Fibroblast of lung (primary cell): ENCODE measurements at places on chromosomes 7 and 10. TPM values are rescaled to one million over a fixed set of nuclear protein-coding genes. Genes with fewer than 3 reads are reported as not detected.

The DGKI gene
- polyA plus RNA-seq = 0.74 and 0.84 TPM in 2 replicates

The POLR1F gene
- 20.5 and 21.6 TPM in 2 replicates for polyA plus RNA-seq

The CALD1 gene
- 377 and 1,187 TPM in 2 replicates for polyA plus RNA-seq

The OIT3 gene
- polyA plus RNA-seq = 0.02 TPM in 1 of 2 replicates, not detected in the other

The FGFBP3 gene
- polyA plus RNA-seq = 0.25 and 0.40 TPM in 2 replicates

The HOXA1 gene
- 0.58 and 0.83 TPM in 2 replicates for polyA plus RNA-seq

The PON3 gene
- 0.50 TPM in 1 of 2 replicates, not detected in the other for polyA plus RNA-seq

The MKX gene
- 1.3 and 2.2 TPM in 2 replicates for polyA plus RNA-seq

The AKR1C3 gene
- polyA plus RNA-seq = 18.8 and 36.3 TPM in 2 replicates

The GLI3 gene
- 6.5 and 7.3 TPM in 2 replicates for polyA plus RNA-seq

The PRR15 gene
- polyA plus RNA-seq = 0.43 TPM in 1 of 2 replicates, not detected in the other

The BICC1 gene
- 22.2 and 22.6 TPM in 2 replicates for polyA plus RNA-seq

The KCND2 gene
- 1.2 and 6.1 TPM in 2 replicates for polyA plus RNA-seq

The SLC39A12 gene
- polyA plus RNA-seq = not detected in 2 replicates

DNA sequence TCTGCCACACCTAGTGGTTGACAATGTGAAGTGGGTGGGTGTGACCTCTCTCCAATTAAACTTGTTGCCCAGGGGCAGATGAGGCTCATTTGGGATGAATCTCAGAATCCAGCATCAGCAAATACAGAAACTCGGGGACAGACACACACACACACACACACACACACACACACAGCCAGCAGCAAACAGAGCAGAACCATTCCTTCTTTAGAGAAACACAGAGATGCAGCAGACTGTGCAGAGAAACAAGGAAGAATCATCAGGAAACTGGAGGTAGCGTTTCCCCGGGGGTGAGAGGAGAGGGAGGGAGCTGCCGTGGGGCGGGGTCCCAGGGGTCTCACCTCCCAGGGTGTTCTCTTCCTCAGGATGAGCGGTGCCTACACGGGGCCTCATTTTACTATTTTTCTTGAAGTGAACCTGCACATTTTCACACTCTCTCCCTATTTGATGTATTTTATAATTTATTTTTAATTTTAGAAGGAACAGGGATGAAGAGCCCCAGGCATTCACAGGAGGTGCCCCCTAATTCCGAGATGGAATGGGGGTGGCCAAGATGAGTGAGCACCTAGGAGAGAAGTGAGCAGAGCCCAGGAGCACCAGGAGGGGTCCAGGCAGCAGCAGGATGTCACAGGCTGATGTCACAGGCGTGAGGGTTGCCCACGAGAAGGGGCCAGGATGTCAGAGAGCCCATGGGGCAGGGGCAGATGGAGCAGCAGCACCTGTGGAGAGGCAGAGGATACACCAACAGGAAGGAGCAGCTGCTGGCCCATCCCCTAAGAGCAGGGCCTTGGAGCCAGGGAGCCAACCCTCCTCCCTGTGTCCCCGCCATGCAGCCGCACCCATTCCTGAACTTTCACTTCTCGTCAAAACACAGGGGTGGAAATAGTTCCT, 85.3 kb upstream of the PPP2R2D start:
- no peak for DNase-seq
- H3K36me3 ChIP-seq = no peaks in the 10 kb centered on the region
- H3K27ac ChIP-seq = no peak overlapping the region
- no peaks in the 10 kb centered on the region for H3K27me3 ChIP-seq
- no peak overlapping the region for H3K4me3 ChIP-seq
- H3K4me1 ChIP-seq = no peaks in the 10 kb centered on the region

DNA sequence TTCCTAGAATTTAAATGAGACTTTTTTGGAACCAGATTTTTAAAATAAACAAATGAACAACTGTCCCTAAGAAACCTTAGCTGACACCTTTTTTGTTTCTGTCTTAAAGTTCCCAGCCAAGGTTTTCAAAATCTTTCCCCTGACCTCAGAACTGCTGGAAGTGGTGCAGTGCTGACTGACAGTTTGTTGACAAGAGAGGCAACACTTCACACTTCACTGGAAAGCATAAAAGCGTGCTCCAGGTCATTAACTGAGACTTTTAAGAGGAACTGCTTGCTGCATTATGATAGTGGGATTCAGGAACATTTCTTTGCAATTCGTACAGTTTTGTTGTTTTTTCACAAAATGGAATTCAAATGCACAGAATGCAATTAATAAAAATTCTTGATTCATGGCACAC, 36.2 kb downstream of the SYPL1 start:
- H3K36me3 ChIP-seq = no peaks in the 10 kb centered on the region
- H3K27ac ChIP-seq = no peak overlapping the region
- no peak for DNase-seq
- H3K4me1 ChIP-seq = no peaks in the 10 kb centered on the region
- no peak overlapping the region for H3K4me3 ChIP-seq
- H3K27me3 ChIP-seq = no peaks in the 10 kb centered on the region

DNA sequence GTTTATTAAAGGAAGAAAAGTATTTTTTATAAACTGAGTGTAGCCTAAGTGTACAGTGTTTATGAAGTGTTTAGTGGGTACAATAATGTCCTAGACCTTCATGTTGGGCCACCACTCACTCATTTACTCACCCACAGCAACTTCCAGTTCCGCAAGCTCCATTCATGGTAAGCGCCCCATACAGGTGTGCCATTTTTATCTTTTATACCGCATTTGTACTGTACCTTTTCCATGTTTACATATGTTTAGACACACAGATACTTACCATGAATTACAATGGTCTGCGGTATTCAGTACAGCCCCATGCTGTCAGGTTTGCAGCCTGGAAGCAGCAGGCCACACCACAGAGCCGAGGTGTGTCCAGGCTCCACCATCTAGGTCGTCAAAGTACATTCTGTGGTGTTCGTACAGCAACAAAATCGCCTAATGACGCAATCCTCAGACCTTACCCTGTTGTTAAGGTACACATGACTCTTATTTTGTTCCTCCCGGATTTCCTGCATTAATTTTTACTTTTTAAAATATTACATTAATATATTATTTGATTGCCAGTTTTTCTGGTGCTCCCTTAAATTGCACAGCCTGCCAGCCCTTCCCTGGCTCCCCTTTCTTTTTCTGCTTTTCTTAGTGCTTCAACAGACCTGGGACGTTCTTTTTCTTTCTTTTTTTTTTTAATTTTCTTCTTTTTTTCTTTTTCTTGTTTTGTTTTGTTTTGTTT, 881 bp upstream of the SSBP1 start:
- peak overlapping the region; percentile 61 for H3K27ac ChIP-seq
- peak; percentile 38 for DNase-seq
- H3K36me3 ChIP-seq = peaks cover 3% of the 10 kb centered on the region

GRCh38 chr10:43125274-43125845, 12.9 kb upstream of the CSGALNACT2 start:
- H3K4me3 ChIP-seq = no peak overlapping the region
- no peaks in the 10 kb centered on the region for H3K36me3 ChIP-seq
- no peak for DNase-seq
- no peak overlapping the region for H3K27ac ChIP-seq
- H3K4me1 ChIP-seq = peaks cover 13% of the 10 kb centered on the region
- H3K27me3 ChIP-seq = no peaks in the 10 kb centered on the region

GRCh38 chr10:25747084-25747483, 186.9 kb upstream of the MYO3A start:
- no peaks in the 10 kb centered on the region for H3K4me1 ChIP-seq
- no peak overlapping the region for H3K4me3 ChIP-seq
- no peaks in the 10 kb centered on the region for H3K27me3 ChIP-seq
- no peak overlapping the region for H3K27ac ChIP-seq
- H3K36me3 ChIP-seq = no peaks in the 10 kb centered on the region
- DNase-seq = no peak

GRCh38 chr7:151233804-151234203, 1.5 kb downstream of the CHPF2 start:
- H3K4me1 ChIP-seq = peaks cover 4% of the 10 kb centered on the region
- peak overlapping the region; percentile 90 for H3K27ac ChIP-seq
- DNase-seq = no peak

GRCh38 chr7:2522780-2523433, 3.3 kb downstream of the LFNG start:
- H3K27ac ChIP-seq = no peak overlapping the region
- H3K27me3 ChIP-seq = no peaks in the 10 kb centered on the region
- no peak overlapping the region for H3K4me3 ChIP-seq
- H3K4me1 ChIP-seq = peaks cover 17% of the 10 kb centered on the region

DNA sequence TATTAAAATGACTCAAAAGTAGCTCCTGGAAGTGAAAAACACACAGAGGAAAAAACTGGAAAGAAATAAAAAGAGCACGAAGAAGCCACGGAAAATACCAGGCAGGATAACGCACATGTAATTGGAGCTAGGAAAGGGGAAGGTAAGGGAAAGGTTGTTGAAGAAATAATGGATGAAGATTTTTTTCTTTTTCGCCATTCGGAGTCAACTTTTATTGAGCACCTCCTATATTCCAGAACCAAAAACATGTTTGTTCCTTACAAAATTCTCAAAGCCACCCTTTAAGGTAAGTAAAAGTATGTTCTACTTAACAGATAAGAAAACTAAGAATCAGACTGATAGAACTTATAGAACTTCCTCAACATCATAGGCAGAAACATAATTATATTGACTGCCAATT, 32.8 kb upstream of the PTPRN2 start:
- peaks cover 3% of the 10 kb centered on the region for H3K36me3 ChIP-seq
- H3K27me3 ChIP-seq = no peaks in the 10 kb centered on the region
- H3K27ac ChIP-seq = no peak overlapping the region
- no peak for DNase-seq
- no peaks in the 10 kb centered on the region for H3K4me1 ChIP-seq

DNA sequence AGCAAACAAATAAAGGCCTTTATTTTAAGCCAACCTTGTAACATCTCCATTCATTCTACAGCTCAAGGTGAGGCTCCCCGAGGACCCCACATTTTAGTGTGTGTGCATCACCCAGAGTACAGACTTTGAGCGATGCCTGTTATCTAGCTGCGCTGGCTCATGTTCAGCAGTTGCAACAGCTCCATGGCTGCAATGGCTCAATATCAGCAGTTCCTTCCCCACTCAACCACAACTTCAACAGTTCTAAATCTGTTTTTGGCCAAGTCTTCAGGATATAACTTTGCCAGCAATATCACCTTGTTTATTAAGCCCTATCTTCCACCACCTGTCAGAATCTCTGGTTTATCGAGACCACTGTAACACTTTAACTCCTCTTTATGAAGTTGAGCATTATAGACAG, 95.8 kb downstream of the WNT2 start:
- H3K4me3 ChIP-seq = no peak overlapping the region
- peak; percentile 30 for DNase-seq
- no peaks in the 10 kb centered on the region for H3K27me3 ChIP-seq
- H3K27ac ChIP-seq = no peak overlapping the region
- H3K36me3 ChIP-seq = peaks cover 2% of the 10 kb centered on the region

- no peaks in the 10 kb centered on the region for H3K36me3 ChIP-seq
- H3K27me3 ChIP-seq = no peaks in the 10 kb centered on the region
- H3K4me3 ChIP-seq = no peak overlapping the region
- H3K27ac ChIP-seq = no peak overlapping the region
Measured at GRCh38 chr7:111012799-111013675, 77.9 kb upstream of the LRRN3 start.

GRCh38 chr7:37065779-37066271, 341.5 kb upstream of the AOAH start:
- no peak overlapping the region for H3K4me3 ChIP-seq
- H3K27me3 ChIP-seq = no peaks in the 10 kb centered on the region
- peak; percentile 70 for DNase-seq
- no peaks in the 10 kb centered on the region for H3K36me3 ChIP-seq
- no peak overlapping the region for H3K27ac ChIP-seq
- no peaks in the 10 kb centered on the region for H3K4me1 ChIP-seq

DNA sequence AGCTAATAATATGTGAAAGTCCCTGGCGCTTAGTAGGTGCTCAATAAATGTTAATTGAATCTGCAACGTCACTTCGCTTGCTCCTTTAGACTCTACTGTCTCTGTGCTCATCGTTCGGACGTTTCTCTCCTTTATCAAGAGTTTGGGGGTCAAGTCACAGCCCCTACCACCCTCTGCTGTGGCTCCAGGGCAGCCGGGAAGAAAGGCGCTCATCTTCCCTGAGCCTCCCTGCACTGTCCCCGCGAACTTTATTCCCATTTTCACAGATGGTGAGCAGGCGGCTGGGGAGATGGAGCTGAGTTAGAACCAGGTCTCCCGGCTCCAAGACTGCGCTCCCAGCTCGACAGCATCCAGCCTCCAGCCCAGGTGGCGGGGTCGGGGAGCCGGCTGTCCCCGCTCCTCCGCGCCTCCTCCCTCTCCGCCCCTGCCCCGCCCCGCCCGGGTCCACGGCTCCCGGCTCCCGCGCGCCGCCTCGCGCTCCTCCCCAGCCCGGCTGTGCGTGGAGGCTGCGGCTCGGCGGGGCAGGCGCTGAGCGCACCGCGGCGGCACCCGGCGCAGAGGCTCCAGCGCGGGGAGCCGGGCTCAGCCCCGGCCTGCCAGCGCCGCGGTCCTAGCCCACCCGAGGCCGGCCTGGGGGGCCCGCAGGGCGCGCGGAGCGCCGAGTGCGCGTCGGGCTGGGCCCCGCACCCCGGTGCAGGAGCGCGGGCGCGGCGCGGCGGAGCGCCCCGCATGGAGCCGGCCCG, at the start of gene CLEC2L:
CLEC2L (plus strand) TSS at position 487 of the 743 bp plus-strand sequence; CDS start at position 730, 243 bp downstream.
- H3K4me1 ChIP-seq = peaks cover 3% of the 10 kb centered on the region
- DNase-seq = no peak
- no peak within 1 kb of the TSS for H3K4me3 ChIP-seq

- H3K4me1 ChIP-seq = no peaks in the 10 kb centered on the region
- H3K4me3 ChIP-seq = no peak overlapping the region
- H3K27ac ChIP-seq = no peak overlapping the region
- H3K36me3 ChIP-seq = no peaks in the 10 kb centered on the region
Measured at GRCh38 chr7:70135656-70136055, 537.4 kb downstream of the AUTS2 start.

- H3K4me1 ChIP-seq = peaks cover 5% of the 10 kb centered on the region
- no peak overlapping the region for H3K4me3 ChIP-seq
- peak; percentile 27 for DNase-seq
- no peaks in the 10 kb centered on the region for H3K36me3 ChIP-seq
Measured at GRCh38 chr7:111112439-111112838, 21.5 kb downstream of the LRRN3 start.

- no peaks in the 10 kb centered on the region for H3K36me3 ChIP-seq
- peak overlapping the region; percentile 93 for H3K27ac ChIP-seq
- H3K4me1 ChIP-seq = peaks cover 26% of the 10 kb centered on the region
- peak; percentile 99 for DNase-seq
- peak overlapping the region; percentile 38 for H3K4me3 ChIP-seq
Measured at GRCh38 chr10:99976886-99977665, 32.7 kb downstream of the DNMBP start.

GRCh38 chr10:64071218-64071617, 550.0 kb downstream of the REEP3 start:
- peak; percentile 52 for DNase-seq
- H3K4me3 ChIP-seq = no peak overlapping the region
- no peaks in the 10 kb centered on the region for H3K4me1 ChIP-seq
- no peaks in the 10 kb centered on the region for H3K36me3 ChIP-seq
- no peaks in the 10 kb centered on the region for H3K27me3 ChIP-seq

- H3K4me3 ChIP-seq = no peak overlapping the region
- no peak overlapping the region for H3K27ac ChIP-seq
- H3K4me1 ChIP-seq = no peaks in the 10 kb centered on the region
- H3K36me3 ChIP-seq = no peaks in the 10 kb centered on the region
Measured at GRCh38 chr7:85474234-85474633, 287.4 kb upstream of the SEMA3D start.

GRCh38 chr7:69682518-69682917, 84.2 kb downstream of the AUTS2 start:
- H3K27ac ChIP-seq = no peak overlapping the region
- no peaks in the 10 kb centered on the region for H3K4me1 ChIP-seq

GRCh38 chr7:18053177-18053928, 25.7 kb upstream of the PRPS1L1 start:
- no peak overlapping the region for H3K27ac ChIP-seq
- no peaks in the 10 kb centered on the region for H3K4me1 ChIP-seq
- H3K4me3 ChIP-seq = no peak overlapping the region
- no peaks in the 10 kb centered on the region for H3K36me3 ChIP-seq
- DNase-seq = no peak
